AG04449 (cell line): ENCODE measurements at places on chromosomes 1 and 21.

DNA sequence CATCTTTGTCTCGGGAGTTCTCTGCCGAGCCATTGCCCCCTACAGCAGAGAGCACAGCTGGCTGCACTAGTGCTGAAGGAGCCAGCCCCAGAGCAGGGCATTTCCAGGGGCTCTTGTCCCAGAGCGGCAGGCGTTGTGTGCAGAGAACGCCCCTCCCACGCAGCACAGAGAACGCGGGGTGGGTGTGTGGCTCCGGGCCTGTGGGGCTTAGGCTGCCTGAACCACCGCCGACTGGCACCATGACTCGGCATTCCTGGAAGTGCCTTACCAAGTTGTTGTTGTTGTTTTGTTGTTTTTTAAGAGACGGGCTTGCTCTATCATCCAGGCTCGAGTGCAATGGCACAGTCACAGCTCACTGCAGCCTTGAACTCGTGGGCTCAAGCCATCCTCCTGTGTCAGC is 15.8 kb upstream of the DIP2A start:
- no peak for DNase-seq

GRCh38 chr1:45473302-45473701 is 17.7 kb downstream of the TESK2 start:
- no peak for DNase-seq

- no peak for DNase-seq
These were observed 48.8 kb downstream of the ARHGEF10L start for GRCh38 chr1:17588048-17588871.

- DNase-seq = no peak
These were observed 124.3 kb downstream of the DISC1 start for GRCh38 chr1:231750818-231751362.

DNA sequence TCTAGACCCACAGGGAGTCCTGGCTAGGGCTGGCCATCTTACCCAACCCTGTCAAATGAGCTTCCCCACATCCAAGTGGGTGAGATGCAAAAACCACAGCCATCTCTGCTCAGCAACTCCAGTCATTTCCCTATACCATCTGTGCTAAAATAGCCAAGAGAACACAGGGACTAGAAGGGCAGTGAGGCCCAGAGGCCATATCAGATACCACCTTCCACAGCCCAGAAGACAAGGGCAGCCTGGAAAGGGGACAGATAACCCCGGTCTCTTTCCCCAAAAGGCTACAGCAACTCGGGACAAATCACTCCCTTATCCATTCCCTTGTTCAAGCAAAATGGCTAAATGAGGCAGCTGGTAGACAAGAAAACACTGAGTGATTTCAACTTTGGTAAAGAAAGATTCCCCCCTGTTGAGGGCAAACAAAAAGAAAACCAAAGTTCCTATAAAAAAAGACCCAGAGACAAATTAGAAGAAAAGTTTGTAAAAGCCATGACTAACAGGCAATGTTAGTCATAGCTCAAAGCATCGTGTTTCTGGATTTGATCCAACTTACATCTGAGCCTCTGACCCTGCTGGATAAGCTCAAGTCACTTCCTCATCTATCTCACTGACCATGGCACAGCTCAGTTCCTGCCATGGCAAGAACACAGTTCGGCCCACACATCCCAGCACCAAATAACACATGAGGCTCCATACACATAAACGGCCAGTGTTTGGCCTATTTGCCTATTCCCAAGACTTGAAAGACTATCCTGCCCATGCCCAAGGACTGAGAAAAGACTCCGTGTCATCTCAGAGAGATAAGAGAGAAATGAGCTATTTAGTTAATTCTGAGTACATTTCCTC is 3.1 kb downstream of the LAMB3 start:
- peak; percentile 75 for DNase-seq

GRCh38 chr1:178969226-178969987 is 56.3 kb upstream of the FAM20B start:
- DNase-seq = no peak
